ENCODE measurements at places on chromosomes 2 and 18.

- no peak for DNase-seq
Measured at GRCh38 chr2:99875627-99876201, 266.7 kb downstream of the AFF3 start.

- no peak for DNase-seq
Measured at GRCh38 chr2:187996630-187997029, 295.0 kb upstream of the GULP1 start.

GRCh38 chr18:79851489-79851888 is 53.8 kb downstream of the KCNG2 start:
- DNase-seq: no peak

DNA sequence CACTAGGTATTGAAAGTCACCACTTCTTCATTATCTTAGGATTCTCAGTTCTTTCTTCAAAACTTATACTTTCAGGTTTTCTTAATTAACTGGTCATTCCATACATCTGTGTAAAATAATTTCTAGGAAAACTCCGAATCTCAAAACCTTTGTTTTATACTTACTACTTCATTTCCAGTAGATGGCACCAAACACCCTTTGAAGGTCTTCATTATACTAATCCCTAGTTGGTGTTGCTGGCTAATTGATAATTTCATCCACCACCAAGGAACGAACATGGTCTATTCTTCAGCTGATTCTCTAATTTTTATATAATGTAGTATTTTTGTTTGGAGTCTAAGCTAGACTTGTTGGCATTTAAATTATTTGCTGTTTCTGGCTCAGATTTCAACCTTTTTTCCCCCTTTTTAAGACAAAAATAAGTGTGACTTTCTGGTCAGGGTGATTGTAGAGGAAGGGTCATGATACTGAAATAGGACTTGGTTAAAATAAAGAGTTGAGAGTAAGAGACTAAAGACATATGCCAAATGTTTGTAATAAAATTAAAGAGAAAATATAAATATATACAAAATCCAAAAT is 2.8 kb upstream of the MXD1 start:
- no peak for DNase-seq

DNA sequence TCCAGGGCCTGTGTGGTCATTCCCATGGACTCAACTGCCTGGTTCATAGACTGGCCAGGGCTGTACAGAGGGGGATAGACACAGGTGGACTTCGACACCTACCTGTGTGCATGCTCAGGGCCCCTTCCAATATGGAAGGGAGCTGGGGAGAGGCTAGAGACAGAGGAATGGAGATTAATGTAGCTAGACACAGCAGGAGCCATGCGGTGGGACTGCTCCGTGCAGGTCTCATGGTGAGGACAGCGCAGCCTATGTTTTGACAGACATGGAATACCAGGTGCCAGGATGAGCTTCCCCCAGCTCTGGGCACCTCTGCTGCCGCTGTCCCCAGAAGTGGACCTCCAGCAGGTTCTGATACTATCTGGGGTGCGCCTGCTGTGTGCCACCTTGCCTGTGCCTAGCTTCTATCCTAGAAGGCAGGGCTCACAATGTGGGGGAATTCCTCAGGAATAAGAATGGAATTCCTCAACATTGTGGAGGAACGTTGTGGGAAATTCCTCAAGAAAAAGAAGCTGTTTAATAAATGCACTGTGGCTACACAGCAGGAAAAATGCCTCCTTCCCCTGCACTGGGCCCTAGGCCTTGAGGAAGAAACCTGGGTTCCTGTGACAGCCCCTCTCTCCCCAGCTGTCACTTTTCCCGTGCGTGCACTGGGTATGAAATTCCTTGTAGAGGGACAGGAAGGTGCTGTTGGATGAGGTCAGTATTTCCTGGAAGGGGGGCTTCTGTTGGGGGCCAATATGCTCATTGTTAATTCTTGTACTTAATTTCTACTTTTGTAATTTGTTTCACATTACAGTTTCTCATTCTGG is 7.3 kb downstream of the IL1R1 start:
- no peak for DNase-seq

- DNase-seq: no peak
Measured at GRCh38 chr2:19549821-19550220, 191.4 kb upstream of the OSR1 start.

DNA sequence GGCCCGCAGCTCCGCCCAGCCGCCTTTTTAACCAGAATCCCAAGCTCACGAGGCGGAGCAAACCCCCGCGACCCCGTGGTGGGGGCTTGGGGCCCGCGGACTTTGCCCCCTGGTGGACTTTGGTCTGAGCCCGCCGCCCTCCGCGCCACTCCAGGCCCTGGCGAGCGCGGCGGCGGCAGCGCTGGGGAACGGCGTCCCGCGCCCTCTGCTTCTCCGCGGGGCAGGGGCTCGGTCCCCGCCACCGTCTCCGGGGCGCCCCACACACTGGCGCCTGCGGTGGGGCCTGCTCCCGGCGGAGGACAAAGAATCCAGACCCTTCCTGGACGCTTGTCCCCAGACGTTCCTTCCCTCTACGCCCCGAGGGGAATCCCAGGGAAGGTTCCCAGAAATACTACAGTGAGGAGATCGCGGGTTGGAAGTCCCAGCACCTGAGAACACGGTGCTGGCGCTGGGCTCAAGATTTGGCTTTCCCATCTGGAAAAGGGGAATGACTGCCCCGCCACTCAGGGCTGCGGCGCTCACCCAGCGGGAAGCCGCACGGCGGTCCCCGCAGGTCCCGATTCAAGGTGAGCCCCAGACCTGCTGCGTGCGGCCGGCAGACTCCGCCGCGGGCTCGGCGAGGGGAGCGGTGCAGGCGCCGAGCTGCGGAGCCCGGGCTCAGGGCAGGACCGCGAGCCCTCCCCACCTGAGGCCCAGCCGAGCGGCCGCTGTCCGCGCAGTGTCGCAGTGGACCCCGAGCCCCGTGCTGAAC is at the start of gene HAAO:
Gene HAAO, minus strand, starts transcription at position 1 of the 751 bp plus-strand sequence. CDS start 47 bp downstream, outside the sequence.
- DNase-seq: no peak

DNA sequence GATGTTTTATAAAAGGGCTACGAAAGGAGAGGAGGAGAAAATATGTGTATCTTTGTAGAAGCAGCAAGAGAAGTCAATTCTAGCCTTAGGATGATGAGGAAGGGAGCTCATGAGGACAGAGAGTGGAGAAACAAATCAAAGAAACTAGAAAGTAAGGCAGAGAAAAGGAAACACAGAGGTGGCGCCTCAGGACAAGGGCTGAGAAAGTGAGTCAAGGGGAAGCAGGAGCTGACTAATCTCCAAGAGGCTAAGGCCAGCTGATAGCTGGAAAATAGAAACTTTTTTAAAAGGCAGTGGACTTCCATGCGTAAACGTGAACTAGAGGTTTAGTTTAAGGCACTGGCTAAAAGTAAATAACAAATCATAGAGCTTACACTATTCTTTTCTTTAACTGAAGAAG is 173.3 kb downstream of the ANKRD44 start:
- DNase-seq: no peak

DNA sequence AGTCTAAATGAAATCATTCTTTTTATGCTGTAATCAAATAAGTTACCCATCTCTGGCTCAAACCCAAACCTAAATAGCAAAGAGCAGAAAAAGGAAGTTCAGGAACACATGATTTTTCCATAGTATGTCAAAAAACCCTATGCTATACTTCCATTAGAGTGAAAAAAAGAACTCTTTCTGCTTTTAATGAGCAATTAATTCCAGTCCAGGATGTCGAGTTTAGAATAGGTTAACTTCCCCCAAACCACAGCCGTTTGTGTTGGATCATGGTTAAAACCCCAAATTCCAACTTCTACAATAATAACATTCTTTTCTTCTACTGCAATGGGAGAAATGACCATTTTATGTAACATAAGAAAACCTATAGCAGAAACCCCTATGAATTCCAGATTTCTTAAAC is 171.1 kb upstream of the NRP2 start:
- no peak for DNase-seq

DNA sequence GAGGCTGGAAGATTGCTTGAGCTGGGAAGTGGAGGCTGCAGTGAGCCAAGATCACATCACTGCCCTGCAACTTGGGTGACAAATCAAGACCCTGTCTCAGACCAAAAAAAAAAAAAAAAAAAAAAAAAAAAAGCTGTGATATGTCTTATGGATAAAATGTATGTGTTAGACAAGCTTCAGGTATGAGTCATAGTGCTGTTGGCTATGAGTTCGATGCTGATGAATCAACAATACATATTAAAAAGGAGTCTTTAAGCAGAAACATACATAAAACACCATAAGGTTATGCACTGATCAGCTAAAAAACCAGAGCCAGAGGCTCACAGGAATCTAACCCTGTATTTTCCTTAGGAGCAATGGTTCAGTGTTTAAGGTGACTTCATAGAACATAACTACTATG is 332.3 kb downstream of the NCKAP5 start:
- DNase-seq: no peak

DNA sequence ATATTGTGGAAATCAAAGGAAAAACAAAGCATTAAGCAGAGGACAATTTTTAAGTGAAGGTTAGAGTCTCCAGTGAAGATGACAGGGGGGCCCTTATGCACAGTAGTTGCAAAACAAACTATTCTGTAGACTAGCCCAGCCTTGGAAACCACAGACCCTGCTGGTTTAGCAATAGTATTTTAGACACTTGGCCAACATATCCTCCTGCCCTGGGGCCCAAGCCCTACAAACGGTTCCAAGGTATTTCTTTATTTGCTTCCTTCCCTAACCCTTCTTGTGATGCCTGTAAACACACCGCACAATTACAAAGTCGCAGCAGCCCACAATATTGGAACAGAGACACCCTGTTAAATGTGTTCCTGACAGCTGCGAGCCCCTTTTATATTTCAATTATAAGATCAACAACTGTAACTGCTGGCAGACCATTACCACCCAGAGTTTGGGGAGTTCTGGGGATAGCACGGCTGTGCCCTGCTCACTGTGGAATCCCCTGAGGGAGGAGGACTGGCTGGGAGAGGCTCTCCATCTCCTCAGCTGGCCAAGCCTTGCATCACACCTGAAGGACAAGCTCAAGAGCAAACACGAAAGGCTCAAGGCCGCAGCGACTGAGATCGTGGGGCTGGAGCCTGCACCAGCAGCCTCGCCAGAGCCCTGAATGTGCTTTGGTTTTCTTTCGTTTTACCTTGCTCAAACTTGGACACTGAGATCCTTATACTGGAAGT is 282.2 kb upstream of the ATP5MC3 start:
- no peak for DNase-seq

GRCh38 chr2:202778217-202778616 is 93.3 kb downstream of the ICA1L start:
- DNase-seq: no peak

DNA sequence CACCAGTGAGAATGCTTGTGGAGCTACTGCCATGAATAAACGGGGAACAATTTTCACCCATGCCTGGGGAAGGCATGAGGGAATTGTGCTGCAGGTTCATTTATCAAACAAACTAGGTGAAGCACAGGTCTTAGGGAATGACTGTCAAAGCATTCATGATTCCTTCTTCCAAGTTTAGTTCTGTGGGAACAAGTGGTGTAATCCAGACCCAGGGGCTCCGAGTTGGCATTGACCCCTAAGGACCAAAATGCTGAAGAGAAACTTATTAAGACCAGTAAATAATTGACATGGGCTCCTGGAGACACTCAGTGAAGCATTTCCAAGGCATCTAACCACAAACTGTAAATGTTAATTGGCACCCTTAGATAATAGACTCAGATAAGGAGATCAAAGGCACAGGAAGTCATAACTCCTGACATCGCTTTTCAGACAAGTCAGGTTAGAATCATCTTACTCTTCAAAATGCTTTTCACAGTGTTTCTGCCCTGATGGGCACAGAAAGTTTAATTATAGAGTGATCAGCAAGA is 96.9 kb downstream of the SPP2 start:
- DNase-seq: no peak

- DNase-seq: no peak
Measured at GRCh38 chr2:119521433-119522050, 2.7 kb downstream of the SCTR start.

GRCh38 chr2:2824588-2824987 is 493.5 kb upstream of the MYT1L start:
- DNase-seq: no peak

DNA sequence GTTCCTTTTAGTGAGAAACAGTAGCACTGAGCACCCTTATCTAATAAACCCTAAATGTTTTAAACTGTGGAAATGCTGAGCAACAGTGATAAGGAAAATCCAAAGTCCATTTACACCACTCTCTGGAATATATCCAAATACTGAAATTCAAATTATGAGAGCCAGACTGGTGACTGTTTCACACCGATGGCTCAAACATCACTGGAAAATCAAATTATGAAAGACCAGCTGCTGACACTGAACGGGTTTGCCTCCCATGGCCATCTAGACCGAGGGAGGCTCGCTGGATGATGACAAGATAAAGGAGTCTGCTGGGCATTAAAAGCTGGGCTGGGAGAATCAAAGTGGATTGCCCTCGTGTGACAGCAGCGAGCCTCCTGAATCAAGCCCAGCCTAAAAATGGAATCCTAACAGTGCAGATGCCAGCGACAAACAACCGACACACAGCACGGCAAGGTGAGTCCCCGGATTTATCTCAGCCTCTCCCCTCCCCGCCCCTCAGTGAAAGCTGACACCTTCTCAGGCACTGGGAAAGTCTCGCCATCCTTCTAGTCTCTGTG is 30.3 kb downstream of the SERPINE2 start:
- DNase-seq: no peak

- no peak for DNase-seq
Measured at GRCh38 chr2:201793631-201794030, 12.7 kb upstream of the CDK15 start.

DNA sequence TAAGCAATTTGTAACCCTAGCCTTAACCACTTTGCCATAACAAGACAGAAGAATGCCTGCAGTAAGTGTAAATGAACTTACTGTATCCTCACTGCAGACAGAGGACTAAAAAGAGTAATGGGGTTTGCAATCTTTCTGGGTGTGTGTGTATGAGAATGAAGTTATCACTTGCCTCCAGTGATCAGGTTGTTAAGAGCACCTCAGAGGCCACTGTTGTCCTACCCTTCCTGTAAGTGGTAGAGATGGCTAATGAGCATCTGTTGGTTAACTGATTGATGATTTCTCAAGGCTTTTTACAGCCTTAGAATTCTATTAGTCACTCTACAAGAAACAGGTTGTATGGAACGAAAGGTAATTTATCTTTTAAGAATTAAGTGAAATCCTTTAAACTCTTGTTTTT is 27.6 kb upstream of the GTF2A1L start:
- DNase-seq: no peak

DNA sequence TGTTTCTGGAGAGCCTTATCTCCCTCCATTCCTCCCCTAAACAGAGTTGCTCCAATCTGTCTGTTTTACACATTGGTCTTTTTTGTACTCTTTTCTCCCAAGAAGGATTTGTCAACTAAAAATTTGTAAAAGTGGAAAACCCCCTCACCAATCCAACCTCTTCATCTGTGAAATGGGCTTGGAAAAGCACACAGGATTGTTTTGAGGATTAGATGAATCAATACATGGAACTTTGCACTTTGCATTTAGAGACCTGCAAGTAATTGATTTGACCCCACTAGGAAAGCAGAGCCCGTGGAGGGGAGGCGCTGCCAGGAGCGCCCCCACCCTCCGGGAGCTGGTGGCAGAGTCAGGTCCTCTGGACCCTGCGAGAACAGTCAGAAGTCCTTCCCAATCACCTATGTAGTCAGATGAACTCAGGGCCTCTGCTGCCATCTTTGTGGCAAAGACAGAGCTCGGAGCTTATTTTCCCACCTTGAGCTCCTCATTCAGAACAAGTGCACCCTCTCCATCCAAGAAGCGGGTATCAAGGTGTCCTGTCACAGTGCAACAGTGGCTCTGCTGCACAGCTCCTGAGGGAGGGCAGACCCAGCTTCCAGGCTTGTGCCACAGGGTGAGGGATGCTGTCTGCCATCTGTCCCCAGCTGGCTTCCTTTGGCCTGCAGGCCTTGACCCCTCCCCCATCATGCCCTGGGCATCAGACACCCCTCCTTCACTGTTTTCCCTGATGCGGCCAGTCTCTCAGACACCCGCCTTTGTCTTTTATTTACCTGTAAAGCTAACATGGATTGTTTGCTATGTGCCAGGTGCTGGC is 1.7 kb upstream of the TMEM185B start:
- DNase-seq: no peak

- no peak for DNase-seq
Measured at GRCh38 chr2:77169426-77169825, 352.8 kb downstream of the LRRTM4 start.

Measured in NK-92 treated with Interleukin-12 subunit alpha and Interleukin-12 subunit beta, amount 100 ng/mL, for 24 hours (cell line).